ENCODE measurements at places on chromosomes 16 and 17.
A peak's percentile ranks its signal among the peaks of the same experiment; 100 is the strongest.

DNA sequence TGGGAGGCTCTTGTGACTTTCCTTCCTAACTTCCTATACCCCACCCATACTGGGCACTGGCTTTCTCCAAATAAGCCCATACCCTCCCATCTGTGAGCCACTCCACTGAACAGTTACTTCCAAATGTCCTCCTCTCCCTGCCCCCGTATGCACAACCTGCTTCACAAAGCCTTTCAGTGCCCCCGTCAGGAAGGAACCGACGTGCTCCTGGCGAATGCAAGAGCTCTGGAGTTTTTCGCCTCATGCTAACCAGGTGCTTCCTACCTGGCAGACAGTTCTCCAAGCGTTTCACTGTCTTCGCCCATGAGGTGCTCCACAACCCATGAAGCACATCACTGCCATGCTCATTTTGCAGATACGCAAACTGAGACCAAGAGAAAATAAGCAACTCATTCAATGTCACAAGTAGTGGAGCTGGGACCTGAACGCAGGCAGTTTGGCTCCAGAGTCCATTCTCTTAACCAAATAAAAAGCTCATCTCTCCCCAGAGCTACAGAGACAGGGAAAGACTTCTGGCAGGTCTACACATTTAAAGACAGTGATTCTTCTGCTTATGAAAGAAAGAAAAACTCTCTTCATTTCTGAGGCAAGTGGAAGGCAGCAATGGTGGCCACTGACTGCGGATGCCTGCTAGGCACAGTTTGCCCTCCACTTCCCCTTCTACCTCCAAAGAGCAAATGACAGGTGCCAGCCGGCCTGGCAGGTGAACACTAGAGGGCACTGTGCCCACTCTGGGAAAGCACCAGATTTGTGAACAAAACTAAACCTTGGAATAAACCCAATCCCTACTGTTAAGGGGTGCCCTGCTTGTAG, 23.8 kb downstream of the SPHK1 start:
- DNase-seq = peak; percentile 68

DNA sequence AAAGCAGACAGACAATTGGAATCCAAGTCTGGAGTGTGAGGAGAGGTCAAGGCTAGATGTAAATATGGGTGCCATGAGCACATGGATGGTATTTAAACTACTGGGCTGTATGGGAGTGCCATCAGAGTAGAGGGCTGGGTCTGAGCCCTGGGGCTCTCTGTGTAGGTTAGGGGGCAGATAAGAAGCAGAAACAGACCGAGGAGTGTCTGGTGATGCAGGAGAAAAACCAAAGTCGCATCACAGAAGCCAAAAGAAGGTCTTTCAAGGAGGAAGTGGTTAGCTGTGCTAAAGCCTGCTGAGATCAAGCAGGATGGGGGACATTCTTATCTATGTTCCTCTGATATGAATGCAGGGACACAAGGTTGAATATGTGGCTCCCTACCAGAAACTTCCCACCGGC, 1.9 kb downstream of the TSEN54 start:
- DNase-seq = no peak

GRCh38 chr16:50160495-50161164, 7.5 kb downstream of the TENT4B start:
- no peak for DNase-seq

- no peak for DNase-seq
These were observed 15.5 kb downstream of the SPNS2 start for GRCh38 chr17:4514206-4514605.

- no peak for DNase-seq
These were observed 44.7 kb downstream of the CNOT1 start for GRCh38 chr16:58584831-58585505.

GRCh38 chr17:7308625-7309433, 1.4 kb downstream of the EIF5A start:
- peak; percentile 82 for DNase-seq

GRCh38 chr17:69723316-69723715, 308.8 kb downstream of the MAP2K6 start:
- DNase-seq = no peak

DNA sequence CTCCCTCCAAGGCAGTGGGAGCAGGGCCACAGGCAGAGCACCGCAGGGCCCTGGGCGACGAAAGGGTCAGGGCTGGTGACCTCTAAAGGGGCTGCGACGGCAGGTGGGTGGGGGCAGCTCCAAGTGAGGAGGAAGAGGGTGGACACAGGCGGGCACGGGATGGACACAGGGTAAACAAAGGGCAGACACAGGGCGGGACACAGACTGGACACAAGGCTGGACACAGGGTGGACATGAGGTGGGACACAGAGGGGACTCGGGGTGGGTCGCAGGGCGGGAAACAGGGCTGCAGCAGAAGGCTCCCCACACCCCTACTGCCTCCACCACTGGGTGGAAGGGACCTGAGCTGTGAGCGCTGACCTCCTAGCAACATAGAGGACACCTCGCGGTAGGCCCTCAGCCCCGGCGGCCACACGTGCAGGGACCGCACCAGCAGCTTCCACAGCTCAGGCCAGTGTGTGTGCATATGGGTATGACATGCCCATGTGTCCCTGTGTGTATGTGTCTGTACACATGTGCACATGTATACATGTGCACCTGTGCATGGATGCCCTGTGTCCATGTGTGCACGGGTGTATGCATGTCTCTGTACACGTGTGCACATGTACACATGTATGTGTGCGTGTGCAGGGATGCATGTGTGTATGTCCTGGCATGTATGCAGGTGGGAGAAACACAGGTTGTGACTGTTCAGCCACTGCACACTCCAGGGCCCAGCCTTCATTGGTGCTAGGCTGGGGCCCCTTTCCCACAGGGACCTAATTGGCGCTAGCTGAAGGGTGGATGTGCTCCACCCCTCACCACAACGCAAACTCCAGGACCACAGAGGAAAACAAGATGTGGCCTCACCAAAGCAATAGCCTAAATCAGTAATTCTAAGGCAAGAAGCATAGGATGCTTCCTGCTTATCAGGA, 7.6 kb downstream of the LMF1 start:
- no peak for DNase-seq

DNA sequence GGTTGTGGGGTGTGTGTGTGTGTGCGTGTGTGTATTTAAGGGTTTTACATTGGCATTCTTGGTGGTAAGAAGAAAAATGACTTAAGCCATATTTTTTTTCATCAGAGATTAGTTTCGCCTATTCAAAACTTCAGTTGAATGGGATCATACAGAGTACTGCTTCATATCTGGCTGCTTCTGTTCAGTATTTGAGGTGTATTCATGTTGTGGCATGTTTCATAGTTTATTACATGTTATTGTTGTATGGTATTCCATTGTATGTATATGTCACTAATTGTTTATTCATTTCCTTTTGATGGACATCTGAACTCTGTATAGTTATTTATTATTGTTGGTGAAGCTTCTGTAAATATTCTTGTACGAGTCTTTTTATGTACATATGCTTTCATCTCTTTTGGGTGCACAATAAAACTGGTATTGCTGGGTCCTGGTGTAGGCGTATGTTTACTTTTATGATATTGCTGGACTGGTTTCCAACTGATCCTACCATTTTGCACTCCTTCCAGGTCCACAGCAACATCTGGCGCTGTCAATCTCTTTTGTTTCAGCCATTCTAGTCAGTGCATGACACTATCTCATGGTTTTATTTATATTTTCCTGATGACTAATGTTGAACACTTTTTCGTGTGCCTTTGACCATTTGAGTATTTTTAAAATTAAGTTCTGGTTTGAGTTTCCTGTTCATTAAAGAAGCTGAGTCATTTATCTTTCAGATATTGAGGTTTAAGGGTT, 77.4 kb upstream of the MAF start:
- no peak for DNase-seq

GRCh38 chr17:17769869-17770631, 66.7 kb downstream of the SREBF1 start:
- DNase-seq = no peak

DNA sequence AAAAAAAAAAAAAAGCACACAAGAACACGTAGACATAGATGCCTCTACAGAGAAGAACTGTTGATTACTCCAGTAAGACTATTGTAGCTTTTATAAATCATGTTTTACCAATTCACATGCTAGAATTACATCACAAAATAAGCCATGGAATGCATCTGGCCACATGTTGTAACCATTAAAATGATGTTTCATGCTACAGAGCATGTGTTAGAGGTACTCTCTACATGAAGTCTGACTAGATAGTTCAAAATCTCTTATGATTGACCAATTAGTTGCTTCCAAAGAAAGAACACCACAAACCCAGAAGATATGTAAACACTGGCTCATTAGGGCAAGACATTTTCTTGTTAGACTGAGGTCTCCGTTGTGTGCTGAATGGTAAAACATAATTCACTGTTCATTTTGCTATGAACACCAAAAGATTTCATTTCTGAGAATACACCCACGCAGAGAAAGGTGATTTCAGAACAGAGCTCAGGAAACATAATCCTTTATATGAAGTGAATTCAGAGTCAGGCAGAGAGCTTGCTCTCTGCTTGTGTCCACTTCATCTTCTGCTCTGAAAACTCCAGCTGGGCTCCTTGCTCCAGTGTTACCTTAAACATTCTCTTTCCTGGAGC, 411.4 kb upstream of the SOX9 start:
- no peak for DNase-seq

GRCh38 chr17:29216181-29216580, 30.5 kb upstream of the CRYBA1 start:
- no peak for DNase-seq

- DNase-seq = no peak
These were observed 12.0 kb upstream of the SLC16A5 start for GRCh38 chr17:75075597-75076336.

GRCh38 chr16:87881324-87882200, 12.3 kb upstream of the SLC7A5 start:
- DNase-seq = no peak

DNA sequence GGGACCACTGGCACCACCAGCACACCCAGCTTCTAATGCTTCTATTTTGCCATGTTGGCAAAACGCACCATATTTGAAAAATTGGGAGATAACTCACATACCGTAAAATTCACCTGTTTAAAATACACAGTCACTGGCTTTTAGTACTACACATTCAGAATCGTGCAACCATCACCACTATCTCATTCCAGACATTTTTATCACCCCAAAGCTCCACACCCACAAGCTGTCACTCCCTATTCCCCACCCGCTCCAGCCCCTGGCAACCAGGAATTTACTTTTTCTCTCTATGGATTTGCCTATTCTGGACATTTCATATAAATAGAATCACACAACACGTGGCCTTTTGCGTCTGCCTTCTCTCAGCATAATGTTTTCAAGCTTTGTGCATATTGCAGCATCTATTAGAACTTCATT, 25.0 kb downstream of the PPL start:
- DNase-seq = peak; percentile 37

DNA sequence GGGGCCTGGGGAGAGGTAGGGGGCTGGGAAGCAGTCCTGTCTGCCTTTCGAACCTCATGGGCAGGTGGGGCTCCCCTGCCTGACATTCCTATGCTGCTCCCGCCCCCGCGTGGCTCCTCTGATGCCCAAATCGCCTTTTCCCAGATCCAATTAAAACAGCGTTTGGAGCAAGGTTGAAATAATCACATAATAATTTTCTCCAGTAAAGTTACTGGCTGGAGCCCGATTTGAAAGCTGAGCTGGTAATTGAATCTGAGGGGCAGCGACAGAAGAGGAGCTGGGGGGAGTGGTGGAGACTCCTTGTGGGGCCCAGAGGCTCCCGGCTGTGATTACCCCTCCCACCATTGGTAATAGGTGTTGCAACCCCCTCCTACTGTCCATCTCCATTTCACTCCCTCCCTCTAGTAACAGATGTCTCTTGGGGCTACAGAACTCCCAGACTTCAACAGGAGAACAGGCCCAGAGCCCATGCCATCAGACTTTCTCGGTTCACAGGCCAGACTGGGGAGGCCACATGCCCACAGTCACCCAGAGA, 38.9 kb upstream of the C1QL1 start:
- no peak for DNase-seq

DNA sequence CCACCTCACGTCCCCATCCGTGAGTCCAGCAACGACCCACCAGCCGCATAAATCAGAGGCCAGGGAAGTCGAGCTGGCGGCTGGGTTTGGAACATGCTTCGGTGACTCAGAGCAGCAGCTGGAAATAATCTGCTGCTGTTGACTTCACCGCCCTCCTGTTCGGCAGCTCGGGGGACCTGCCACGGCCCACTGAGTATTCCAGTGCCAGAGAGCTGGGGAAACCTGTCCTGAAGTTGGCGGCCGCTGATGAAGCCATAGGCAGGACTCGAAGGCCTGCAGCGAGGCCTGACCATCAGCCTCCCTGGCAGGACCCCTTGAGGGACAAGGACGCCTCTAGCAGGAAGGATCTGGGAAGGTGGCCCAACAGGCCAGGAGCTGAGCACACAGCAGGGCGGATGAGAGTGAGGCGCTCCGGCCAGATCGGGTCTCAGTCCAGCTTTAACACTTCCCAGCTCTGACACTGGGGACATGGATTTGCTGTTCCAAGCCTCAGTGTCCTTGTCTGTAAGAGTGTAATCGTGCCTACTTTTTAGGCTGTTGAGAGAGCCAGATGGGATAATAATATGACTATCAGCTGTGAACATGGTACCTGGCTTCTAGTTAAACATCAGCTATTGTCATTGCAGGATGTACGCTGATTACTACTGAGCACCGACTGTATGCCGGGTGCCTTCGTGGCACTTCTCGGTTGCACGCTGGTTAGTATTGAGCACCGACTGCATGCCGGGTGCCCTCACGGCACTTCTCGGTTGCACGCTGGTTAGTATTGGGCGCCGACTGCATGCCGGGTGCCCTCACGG, 50.4 kb upstream of the CIBAR2 start:
- DNase-seq = no peak

DNA sequence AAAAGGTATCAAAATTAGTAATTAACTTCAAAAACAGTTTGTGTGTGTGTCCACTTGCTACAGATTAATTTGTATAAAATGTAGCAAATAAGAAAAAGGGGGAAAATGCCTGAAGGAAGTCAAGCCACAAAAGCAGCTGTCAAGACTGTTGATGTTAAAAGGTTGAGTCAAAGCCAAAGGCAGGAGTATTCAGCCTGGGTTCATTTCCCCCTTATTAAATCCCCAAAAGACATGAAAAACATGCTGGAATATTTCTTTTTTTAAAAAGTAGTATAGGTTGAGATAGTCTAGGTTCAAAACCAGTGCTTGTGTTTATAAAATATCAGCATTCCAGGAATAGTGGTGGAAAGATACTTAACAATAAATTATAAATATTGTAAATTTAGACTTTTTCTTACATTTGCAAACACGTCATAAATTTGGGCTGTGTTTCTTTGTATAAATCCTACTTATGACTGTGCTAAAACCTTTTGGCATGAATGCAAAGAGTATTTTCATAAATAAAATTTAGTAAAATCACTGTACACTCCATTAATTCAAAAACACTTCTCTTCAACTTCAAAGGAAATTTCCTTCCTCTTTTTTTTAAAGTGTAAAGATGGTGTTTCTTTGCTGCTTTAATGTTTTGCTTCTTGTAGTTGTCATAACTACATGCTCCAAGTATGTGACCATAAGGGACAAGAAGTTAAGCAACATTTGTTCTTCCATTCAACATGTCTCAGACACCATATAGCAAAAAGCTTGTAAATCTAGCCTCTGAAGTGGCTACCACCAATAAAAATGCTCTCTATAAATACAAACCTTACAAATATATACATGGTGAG, 72.0 kb downstream of the SKAP1 start:
- no peak for DNase-seq

Data from LoVo (cell line).